ENCODE measurements at places on chromosomes 2 and 18.

GRCh38 chr2:226066391-226066790 is 666.9 kb downstream of the NYAP2 start:
- DNase-seq = peak; percentile 21

- no peak for DNase-seq
Observed at GRCh38 chr2:105796131-105796638, 51.5 kb downstream of the NCK2 start.

DNA sequence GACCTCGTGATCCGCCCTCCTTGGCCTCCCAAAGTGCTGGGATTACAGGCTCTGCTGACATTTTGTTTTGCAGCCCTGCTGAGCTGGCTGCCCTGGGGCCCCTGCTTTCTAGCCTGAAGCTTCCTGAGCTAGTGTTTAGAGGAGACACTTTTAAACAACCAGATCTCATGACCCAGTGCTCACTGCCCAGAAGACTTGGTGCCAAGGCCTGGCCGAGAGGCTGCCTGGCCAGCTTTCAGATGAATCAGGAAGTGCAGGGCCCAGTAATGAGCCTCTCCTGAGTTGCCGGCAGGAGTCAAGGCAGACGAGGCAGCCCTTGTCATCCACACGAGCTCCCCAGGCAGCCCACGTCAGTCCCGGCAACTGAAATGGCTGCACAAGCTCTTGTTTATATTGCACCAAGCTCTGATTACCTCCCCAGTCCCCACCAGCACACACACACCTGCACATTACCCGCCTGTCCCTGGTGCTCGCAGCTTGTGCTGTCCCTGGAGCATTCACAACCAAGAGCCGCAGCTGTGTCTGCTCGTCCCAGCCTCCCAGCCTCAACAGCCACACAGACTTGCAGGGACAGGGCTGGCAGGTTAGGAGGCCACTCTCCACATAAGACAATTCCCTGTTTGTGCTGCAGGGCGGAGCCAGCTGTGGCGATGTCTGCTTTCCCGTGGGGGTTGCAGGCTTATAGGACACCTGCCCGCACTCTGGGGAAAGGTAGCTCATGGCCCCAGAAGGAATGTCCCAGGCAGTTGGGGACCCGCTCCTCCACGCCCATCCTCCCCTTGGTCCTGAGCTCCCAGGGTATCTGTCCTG is 331.2 kb upstream of the MYT1L start:
- no peak for DNase-seq

DNA sequence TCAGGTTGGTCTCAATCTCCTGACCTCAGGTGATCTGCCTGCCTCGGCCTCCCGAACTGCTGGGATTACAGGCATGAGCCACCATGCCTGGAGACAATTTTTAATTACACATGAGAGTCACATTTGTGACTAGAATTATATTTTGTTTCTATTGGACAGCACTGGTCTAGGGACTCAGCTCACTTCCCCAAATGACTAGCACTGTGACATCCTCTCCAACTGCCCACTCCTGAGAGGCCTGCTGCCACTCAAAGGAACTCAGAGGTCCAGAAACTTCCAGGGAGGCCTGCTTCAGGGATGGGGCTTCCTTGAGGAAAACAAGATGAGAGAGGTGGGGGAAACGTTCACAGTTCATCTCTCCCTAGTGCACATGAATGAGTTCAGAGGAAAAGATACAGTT is 29.5 kb downstream of the TMEM163 start:
- DNase-seq = no peak

- DNase-seq = no peak
Observed at GRCh38 chr2:63866009-63866709, 24.5 kb downstream of the UGP2 start.

DNA sequence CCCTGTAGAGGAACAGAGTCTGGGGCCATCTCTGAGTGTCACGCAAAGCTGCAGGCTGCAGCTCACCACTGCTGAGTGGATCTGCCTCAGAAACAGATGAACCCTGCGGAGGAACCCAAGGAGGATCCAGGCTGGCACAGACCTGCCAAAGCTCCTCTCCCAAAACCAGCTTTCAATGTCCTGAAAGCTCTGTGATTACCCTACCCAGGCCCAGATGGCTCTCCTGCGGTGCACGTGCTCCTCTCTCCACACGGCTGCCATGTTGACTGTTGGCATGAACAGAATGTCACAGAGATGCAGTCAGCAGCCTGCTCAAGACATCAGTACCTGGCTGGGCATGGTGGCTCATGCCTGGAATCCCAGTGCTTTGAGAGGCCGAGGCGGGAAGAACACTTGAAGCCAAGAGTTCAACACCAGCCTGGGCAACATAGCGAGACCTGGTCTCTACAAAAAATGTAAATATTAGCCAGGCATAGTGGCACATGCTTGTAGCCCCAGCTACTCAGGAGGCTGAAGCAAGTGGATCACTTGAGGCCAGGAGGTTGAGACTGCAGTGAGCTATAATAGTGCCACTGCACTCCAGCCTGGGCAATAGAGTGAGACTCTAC is 216.8 kb downstream of the MGAT5 start:
- DNase-seq = no peak

- peak; percentile 100 for DNase-seq
Observed at GRCh38 chr2:67260343-67261277, 136.5 kb upstream of the ETAA1 start.

DNA sequence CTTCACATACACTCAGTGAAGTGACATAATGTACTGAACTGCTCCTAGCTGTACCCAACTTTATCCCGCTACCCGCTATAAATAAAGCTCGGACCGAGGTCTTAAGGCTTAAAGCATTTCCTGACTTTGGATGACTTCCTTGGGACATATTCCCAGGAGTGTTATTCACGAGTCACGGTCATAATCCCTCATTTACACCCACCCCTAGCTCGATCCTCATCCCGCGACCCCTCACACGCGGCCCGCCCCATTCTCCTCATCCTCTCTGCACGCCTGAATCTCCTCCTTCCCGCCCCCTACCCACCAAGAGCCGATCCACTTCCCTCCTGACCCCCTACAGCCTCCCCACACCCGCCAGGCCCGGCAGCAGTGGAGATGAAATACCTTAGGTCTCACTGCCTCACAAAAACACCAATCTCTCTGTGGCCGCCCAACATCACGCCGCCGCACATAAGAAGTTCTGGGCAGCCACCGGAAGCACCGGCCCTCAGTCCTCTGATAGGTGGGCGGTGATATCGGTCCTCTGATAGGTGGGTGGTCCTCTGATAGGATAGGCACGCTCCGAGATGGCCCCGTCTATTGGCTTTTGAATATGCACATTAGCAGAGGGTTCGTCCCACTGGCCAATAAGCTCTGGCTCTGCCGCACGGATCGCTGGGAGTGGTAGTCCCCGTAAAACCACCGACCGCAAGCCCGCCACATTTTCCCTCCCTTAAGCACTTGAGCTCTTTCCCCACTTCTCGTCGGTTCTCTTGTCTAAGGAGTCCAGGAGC is at the start of gene WDCP:
TSS of gene WDCP (minus strand) at position 462 of the 773 bp plus-strand sequence. CDS start 7,897 bp downstream, outside the sequence.
- peak; percentile 99 for DNase-seq

DNA sequence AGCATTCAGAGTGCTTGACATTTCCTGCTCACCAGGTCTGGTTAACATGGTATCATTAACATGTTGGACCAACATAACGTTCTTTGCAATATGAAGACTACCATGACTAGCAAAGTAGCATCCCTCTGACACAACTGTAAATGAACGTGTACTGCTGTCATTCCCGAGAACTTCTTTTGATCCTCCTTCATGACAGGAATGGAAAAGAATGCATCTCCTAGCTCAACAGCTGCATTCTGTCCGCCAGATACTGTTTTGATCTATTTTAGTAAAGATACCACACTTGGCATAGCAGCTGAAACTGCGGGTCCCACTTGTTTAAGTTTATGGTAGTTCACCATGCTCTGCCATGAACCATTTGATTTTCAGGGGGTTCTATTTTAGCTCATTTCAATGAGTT is 144.2 kb upstream of the PARD3B start:
- no peak for DNase-seq

DNA sequence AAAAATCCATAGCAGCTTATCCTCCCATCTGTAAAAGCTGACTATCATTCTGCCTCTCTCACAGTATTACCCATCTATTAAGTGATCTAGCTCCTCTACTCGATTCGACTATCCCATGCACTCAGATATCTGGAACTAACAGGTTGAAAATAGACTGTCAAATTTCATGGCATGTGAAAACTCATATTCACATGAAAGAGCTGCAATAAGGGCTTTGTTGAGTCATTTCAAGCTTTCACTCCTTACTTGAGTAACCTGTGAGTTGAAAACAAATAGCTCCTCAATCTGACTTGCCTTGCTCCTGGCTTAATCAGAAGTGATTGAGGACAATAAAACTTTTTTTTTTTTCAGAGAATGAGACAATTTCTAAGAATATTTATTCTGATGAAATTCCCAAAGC is 192.4 kb upstream of the ERBB4 start:
- no peak for DNase-seq

- DNase-seq = peak; percentile 68
Observed at GRCh38 chr2:216495656-216496055, 3.0 kb upstream of the RPL37A start.

DNA sequence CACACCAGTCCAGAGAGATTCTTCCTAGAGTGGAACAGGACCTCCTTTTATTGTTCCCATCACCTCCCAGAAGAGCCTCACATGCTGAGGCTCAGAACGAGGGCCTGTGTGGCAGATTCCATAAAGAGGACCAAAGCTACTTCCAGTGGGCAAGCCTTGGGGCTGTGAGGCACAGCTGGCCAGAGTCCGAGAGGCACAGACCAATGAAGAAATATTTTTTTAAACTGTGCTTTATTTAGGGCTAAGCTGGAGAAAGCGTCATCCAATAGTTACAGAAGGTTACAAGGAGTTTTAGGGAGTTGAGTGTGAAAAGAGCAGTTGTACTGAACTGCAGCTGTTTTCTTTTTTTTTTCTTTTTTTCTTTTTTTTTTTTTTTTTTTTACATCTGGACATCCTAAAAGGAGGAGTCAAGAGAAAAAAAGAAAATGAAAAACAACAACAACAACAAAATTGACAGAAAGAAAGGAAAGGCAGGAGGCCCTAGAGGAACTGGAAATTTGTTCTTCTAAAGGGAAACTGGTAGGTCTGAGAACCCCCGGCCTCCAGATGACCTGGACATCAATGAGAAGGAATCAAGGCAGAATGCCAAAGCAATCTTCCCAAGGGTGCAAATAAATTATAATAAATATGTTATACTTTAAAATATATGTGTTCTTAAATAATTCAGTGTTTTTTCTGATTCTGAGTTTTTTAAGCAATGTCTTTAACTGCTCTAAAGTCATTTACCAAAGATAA is 322.6 kb downstream of the CELF4 start:
- DNase-seq = no peak

DNA sequence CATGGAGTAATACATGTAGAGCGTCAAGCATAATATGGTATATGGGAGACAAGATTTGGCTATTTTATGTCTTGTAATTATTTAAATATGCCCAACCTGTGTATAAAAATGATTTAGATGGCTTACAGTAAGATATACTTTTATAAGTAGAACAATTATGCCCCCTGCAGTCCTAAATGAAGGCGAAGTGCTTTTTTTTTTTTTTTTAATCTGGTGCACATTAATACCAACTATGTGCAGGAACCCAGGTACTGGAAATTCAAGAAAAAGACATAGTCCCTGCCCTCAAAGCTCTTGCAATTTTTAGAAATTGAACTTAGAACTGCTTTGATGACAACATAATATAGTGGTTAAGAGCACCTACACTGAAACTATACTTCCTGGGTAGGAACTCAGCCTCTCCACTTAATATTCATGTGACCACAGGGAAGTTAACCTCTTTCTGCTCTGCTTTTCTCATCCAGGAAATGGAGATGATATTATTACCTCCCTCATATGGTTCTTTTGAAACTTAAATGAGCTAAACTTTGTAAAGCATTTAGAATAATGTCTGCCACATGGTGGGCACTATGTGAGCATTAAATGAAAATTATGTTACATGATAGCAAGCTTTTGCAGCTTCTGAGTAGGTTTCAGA is 38.1 kb downstream of the AFTPH start:
- DNase-seq = peak; percentile 22

DNA sequence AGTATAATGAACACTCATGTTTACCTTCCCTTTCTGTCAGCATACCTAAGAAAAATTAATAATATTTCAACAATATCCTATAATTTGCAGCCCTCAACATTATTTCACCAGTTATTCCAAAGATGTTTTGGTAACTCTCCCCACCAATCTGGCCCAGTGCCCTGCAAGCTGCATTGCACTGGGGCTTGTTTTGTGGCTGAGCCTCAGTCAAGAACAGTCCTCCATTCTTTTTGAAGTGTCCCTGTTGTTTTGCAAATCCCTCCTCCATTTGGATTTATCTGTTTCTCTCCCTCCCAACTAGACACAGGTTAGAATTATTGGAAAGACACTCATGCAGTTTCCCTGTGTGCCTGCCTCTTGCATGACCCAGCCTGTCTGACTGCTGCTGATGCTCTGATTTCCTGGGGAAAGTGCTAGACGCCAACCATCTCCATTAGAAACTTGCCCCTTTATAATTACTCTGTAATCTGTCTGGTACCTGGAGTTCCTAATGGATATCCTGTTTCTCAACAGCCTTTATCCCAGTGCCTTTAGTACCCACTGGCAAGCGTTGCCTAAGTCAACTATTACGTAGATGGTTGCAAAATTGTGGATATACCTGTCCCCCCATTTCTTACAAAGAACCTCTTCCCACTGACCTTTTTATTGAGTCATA is 60.2 kb downstream of the EIF5B start:
- no peak for DNase-seq

- peak; percentile 19 for DNase-seq
Observed at GRCh38 chr2:79660557-79660956, 147.7 kb downstream of the CTNNA2 start.

DNA sequence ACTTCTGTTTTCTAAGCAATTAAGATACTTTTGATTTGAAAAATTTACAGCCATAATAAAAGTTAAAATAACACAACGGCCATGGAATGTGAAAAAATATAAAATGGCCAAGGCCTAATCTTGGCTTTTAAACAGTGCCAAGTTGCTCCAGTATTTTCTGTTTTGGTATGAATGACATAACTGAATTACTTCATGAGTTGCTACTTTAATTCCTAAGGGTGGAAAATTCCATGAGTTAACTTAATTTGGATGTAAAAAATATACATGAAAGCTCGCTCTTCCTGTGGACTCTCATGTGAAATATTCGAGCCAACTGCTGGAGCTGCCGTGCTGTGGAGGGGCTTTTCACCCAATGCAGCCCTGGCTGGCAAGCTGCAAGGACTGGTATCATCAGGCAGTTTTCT is 286.0 kb upstream of the CCDC68 start:
- DNase-seq = peak; percentile 79

All from EH (cell line).